Putamen (tissue), 1 donor: ENCODE measurements at places on chromosomes 6 and 20.

DNA sequence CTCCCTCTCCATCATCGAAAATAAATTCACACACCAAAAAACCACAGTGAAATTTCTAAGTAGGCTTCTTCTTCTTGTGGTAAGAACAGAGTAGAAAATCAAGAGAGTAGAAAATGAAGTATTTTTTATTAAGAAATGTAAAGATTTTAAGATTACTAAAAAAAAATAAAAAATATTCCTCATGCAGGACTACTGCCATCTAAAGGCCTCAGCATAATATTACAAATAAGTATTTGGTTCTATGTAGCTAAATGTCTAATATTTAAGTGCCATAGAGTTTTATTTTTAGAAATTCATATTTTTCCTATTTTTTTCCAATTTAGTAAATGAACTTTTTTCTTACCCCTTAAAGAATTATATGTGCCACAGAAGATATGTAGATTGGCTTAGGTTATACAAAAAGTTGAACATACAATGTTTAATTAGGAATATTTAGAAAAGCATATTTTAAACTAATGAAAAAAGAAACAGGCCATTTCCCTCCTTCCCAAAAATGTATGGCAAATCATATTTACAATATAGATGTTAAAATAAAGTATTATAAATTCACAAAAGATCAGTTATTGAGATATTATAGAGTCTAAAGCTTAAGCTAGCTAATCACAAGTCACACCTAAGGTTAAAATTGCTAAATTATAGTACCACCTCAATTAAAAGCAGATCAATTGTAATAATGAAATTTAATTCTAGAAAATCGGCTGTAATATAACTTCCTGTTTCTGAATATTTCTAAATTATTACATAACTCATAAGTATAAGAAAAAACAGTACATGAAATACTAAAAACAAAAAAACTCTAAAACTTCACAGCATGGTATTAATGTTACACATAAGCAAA is 3.5 kb upstream of the NT5DC1 start:
- DNase-seq, result no peak

DNA sequence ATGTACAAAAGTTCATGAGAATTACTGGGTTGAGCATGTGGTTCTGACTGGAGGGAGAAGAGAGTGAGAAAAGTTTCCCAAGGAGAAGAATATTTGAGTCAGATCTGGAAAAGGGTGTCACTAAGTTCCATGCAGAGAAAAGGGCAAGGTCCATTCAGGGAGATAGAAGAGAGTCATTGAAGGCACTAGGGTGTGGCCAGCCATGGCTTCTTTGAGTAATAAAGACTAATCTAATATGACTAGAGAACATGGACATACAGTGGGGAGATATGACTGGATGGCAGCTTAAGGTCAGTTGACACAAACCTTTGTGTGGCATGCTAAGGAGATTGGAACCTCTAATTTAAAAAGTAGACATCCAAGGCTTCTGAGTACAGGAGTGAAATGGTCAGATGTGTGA is 10.7 kb upstream of the SLC17A4 start:
- no peak for DNase-seq

- no peak for DNase-seq
Observed at GRCh38 chr6:170165085-170165470, 125.8 kb downstream of the DLL1 start.

DNA sequence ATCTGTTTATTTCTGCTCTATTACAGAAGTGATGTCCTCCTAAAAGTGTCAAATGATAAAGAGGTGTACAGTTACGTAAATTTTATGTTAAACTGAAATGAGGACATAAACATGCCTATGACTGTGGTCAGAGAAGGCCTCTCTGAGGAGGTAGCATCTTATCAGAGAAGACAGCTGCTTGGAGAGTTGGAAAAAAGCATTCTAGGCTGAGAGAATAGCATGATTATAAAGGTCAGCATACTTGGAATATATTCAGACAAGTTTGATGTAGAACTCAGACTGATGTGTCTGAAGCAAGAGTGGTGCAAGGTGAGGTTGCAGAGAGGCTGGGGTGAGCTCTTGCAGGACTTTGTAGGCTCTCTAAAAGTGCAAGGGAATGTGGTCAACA is 3.1 kb upstream of the PCNA start:
- DNase-seq, result no peak

DNA sequence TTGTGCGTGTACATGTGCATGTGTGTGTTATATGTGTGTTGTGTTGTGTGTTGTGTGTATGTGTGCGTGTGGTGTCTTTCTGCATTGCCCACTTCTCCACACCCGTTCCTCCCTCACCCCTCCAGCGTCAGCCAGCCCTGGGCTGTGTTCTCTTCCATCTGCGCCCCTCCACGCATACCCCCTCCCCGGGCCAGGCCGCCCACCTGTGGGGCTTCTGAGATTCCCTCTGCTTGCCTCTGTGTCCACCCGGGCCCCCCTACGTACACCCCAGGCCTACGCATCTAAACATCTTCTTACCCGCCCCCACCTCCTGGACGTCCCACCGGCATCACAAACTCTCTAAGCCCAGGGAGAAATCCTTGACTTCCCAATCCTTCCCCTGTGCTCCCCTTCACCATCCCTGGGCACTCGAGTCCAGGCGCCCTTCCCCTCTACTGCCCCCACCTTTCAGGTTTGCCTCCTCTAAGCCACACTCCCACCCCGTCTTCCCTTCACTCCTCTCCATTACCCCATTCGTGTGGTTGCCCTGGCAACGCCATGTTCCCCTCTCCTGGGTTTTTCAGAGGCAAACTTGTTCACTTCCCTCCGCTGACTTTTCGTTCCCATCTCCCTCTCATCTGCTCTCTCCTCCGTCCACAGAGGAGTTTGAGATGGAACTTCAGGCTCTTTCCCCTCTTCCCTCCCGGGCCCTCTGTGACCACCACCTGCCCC is 81.7 kb upstream of the NNAT start:
- DNase-seq, result no peak

DNA sequence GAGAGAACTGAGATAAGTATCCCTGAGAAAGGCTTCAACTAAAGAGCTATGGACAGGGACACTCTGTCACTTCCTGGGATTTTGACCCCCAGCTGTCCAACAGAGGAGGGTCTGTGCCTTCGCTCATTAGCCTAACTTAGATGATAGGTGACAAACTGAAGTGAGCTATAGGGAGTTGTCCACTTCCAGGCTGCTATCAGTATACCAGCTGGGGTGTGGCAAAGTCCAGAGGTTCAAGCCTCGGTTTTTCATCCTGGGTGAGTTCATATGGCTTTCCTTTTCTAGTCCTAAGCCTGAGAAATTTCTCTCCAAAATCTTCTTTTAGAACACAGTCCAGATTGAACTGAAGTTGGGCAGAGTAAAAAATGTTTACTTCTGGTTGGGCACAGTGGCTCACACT is 5.9 kb upstream of the PAQR8 start:
- no peak for DNase-seq

GRCh38 chr6:62429781-62430180 is 143.8 kb upstream of the KHDRBS2 start:
- DNase-seq, result no peak
